ENCODE measurements at places on chromosomes 5 and 9. TPM values are rescaled to one million over a fixed set of nuclear protein-coding genes. Genes with fewer than 3 reads are reported as not detected.
A peak's percentile ranks its signal among the peaks of the same experiment; 100 is the strongest.

The FBXL7 gene
- not detected for total RNA-seq

The FAM221B gene
- not detected for total RNA-seq

The SLC1A3 gene
- total RNA-seq = 0.16 TPM

The MYOZ3 gene
- total RNA-seq = 0.30 TPM

The SPATA31E1 gene
- total RNA-seq = not detected

The ADAMTS16 gene
- not detected for total RNA-seq

The KLF4 gene
- 0.88 TPM for total RNA-seq

The PRELID1 gene
- 266 TPM for total RNA-seq

The KLHL3 gene
- 6.8 TPM for total RNA-seq

The PDE6A gene
- total RNA-seq = not detected

The CTSV gene
- 0.71 TPM for total RNA-seq

The SV2C gene
- total RNA-seq = not detected

The ERBIN gene
- total RNA-seq = 44.8 TPM

The PGGT1B gene
- total RNA-seq = 44.3 TPM

The OGN gene
- total RNA-seq = not detected

- H3K27ac ChIP-seq = no peak overlapping the region
- DNase-seq = no peak
- no peaks in the 10 kb centered on the region for H3K36me3 ChIP-seq
These were observed 70.6 kb downstream of the ACTBL2 start for GRCh38 chr5:57411982-57412381.

GRCh38 chr9:90778746-90779145 is 22.9 kb upstream of the SYK start:
- H3K4me1 ChIP-seq = no peaks in the 10 kb centered on the region
- no peak for DNase-seq
- H3K27ac ChIP-seq = no peak overlapping the region
- H3K36me3 ChIP-seq = no peaks in the 10 kb centered on the region
- H3K27me3 ChIP-seq = no peaks in the 10 kb centered on the region

DNA sequence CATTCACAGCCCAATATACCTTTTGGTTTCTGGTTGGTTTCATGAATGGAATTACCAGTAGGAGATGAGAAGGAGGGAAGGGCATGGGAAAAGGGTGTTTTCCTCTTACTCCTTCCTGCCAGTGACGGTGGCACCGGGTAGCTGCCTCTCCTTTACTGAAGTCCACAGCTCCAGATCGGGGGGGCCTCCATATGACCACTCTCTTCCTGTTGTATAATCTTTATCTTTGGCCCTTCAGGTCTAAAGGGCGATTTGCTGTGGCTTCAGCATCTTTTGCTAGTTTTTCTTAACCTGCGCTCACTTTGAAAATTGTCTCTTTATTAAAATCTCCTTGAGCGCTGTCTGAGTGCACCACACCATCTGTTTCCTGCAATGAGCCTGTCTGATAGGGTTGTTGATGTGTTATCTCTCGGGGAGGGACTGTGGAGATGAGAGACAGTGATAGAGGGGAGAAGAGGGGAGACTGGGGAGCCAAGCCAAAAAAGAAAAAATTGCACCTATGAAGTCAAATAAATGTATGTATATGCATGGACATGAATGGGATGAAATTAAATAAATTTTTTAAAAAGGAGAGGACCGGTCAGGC is 449.3 kb upstream of the KLF4 start:
- H3K4me3 ChIP-seq = no peak overlapping the region
- H3K4me1 ChIP-seq = no peaks in the 10 kb centered on the region
- no peak for DNase-seq
- H3K36me3 ChIP-seq = no peaks in the 10 kb centered on the region
- H3K27ac ChIP-seq = no peak overlapping the region

- DNase-seq = peak; percentile 59
- no peaks in the 10 kb centered on the region for H3K27me3 ChIP-seq
- peaks cover 26% of the 10 kb centered on the region for H3K4me1 ChIP-seq
- peaks cover 17% of the 10 kb centered on the region for H3K36me3 ChIP-seq
- H3K4me3 ChIP-seq = no peak overlapping the region
These were observed 56.0 kb downstream of the NIPAL4 start for GRCh38 chr5:157516006-157516405.

GRCh38 chr9:79662537-79662956 is 90.8 kb downstream of the TLE4 start:
- peak overlapping the region; percentile 60 for H3K27ac ChIP-seq
- no peak overlapping the region for H3K4me3 ChIP-seq
- peaks cover 41% of the 10 kb centered on the region for H3K4me1 ChIP-seq

DNA sequence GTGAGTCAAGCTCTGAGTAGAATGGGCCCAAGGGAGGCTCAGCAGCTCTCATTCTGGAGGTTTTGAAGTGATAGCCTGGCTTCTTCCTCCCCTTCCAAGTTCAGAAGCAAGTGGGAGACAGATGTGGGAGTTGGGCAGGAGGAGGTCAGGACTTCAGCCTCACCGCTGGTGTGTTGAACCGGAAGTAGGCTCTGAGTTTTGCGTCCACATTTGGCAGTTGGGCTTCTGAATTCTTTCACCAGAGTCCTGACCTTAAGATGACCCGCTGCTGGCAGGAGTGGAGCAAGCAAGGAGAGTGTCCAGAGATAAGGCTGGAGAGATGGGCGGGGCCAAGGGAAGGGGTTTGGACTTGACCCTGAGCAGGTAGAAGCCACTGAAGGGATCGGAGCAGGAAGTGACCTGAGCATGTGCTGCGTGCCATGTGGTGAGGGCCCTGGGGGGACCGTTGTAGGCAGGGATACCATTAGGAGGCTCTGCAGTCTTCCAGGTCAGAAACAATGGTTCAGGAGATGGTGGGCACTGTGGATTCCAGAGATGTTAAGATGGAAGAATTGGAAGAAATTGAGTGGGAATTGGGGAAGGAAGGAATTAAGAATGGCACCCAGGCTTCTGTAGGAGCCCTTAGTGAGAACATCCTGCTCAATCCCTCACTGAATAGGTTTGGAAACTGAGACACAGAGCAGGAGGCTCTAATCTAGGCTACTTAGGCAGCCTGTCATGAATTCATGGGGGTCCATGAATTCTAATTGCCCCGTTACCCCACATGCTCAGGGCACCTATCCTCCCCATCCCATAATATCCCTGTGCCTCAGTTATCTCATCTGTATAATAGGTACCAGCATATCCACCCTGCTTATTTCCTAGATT is 25.9 kb downstream of the GALNT12 start:
- H3K36me3 ChIP-seq = peaks cover 11% of the 10 kb centered on the region
- no peak for DNase-seq
- H3K4me3 ChIP-seq = no peak overlapping the region
- H3K27ac ChIP-seq = no peak overlapping the region
- no peaks in the 10 kb centered on the region for H3K27me3 ChIP-seq

DNA sequence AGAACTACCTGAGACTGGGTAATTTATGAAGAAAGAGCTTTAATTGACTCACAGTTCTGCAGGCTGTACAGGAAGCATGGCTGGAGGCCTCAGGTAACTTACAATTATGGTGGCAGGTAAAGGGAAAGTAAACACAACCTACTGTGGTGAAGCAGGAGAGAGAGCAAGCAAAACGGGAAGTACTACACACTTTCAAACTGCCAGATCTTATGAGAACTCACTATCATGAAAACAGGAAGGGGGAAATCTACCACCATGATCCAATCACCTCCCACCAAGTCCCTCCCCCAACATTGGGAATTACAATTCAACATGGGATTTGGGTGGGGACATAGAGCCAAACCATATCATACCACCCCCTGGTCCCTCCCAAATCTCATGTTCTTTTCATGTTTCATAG is 58.7 kb upstream of the GPR151 start:
- no peak overlapping the region for H3K4me3 ChIP-seq
- H3K27me3 ChIP-seq = no peaks in the 10 kb centered on the region
- H3K27ac ChIP-seq = no peak overlapping the region
- no peaks in the 10 kb centered on the region for H3K36me3 ChIP-seq

- H3K36me3 ChIP-seq = no peaks in the 10 kb centered on the region
- H3K27me3 ChIP-seq = no peaks in the 10 kb centered on the region
- no peak for DNase-seq
- no peak overlapping the region for H3K27ac ChIP-seq
- no peaks in the 10 kb centered on the region for H3K4me1 ChIP-seq
- H3K4me3 ChIP-seq = no peak overlapping the region
These were observed 180.2 kb downstream of the RASEF start for GRCh38 chr9:82882748-82883147.

DNA sequence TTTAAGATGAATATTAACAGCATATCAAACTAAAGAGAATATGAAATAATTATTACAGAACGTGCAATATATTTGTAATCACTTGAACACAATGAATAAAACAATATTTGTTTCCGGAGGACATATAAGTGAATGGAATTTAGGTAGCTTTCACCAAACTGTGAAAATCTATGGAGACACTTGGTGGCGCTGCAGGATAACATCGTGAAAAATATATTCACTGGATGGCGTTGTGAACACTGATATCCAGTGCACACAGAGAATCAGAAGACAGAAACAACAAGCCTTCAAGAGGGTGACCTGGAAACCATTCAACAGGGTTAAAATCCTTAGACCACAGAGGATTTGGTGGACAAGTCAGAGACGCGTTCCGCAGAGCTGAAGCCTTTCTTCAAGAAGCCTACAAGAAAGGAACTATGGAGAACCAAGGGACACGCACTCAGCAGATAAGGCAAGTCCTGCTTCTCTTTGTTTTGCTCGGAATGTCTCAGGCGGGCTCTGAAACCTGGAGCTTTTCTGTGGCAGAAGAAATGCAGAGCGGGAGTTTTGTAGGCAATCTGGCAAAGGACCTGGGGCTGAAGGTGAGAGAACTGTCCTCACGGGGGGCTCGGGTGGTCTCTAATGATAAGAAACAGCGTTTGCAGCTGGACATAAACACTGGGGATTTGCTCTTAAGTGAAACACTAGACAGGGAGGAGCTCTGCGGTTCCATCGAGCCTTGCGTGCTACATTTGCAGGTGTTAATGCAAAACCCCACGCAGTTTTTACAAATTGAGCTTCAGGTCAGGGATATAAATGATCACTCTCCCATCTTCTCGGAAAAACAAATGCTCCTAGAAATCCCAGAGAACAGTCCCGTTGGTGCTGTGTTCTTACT is at the start of gene PCDHB11:
TSS of gene PCDHB11 (plus strand) at position 269 of the 877 bp plus-strand sequence. CDS start at position 417, 148 bp downstream.
- peak; percentile 20 for DNase-seq
- peaks cover 39% of the 10 kb centered on the region for H3K27me3 ChIP-seq
- no peak within 1 kb of the TSS for H3K27ac ChIP-seq
- H3K36me3 ChIP-seq = peaks cover 18% of the 10 kb centered on the region
- no peak within 1 kb of the TSS for H3K4me3 ChIP-seq

GRCh38 chr5:134477462-134478245 is 47.8 kb upstream of the JADE2 start:
- H3K4me1 ChIP-seq = no peaks in the 10 kb centered on the region
- H3K27me3 ChIP-seq = no peaks in the 10 kb centered on the region
- H3K36me3 ChIP-seq = no peaks in the 10 kb centered on the region
- no peak overlapping the region for H3K4me3 ChIP-seq
- no peak for DNase-seq
- no peak overlapping the region for H3K27ac ChIP-seq

GRCh38 chr5:172482156-172483020 is 28.1 kb upstream of the SH3PXD2B start:
- no peaks in the 10 kb centered on the region for H3K4me1 ChIP-seq
- H3K27ac ChIP-seq = no peak overlapping the region
- no peak overlapping the region for H3K4me3 ChIP-seq
- no peak for DNase-seq
- H3K36me3 ChIP-seq = no peaks in the 10 kb centered on the region

GRCh38 chr5:40390281-40391149 is 289.2 kb upstream of the PTGER4 start:
- H3K27ac ChIP-seq = peak overlapping the region; percentile 26
- DNase-seq = no peak

DNA sequence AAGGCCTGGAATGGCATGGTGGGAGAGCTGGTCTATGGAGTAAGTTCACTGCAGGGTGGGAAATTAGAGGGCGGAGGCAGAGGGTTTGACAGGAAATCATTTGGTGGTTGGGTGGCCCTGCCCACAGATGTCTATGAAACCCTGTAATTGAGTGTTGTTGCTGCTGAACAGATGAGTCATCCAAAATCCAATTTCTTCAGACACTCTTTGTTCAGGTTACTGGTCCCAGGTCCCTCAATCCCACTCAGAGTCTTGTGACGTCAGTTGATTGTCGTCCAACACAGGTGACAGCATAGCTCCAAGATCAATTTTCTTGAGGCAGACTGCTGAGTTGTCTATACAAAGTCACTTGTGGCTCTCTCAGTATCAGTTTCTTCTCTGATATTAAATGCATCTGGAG is 208.6 kb downstream of the GRIA1 start:
- no peak for DNase-seq
- no peaks in the 10 kb centered on the region for H3K4me1 ChIP-seq
- no peak overlapping the region for H3K4me3 ChIP-seq
- H3K27ac ChIP-seq = no peak overlapping the region
- no peaks in the 10 kb centered on the region for H3K36me3 ChIP-seq

DNA sequence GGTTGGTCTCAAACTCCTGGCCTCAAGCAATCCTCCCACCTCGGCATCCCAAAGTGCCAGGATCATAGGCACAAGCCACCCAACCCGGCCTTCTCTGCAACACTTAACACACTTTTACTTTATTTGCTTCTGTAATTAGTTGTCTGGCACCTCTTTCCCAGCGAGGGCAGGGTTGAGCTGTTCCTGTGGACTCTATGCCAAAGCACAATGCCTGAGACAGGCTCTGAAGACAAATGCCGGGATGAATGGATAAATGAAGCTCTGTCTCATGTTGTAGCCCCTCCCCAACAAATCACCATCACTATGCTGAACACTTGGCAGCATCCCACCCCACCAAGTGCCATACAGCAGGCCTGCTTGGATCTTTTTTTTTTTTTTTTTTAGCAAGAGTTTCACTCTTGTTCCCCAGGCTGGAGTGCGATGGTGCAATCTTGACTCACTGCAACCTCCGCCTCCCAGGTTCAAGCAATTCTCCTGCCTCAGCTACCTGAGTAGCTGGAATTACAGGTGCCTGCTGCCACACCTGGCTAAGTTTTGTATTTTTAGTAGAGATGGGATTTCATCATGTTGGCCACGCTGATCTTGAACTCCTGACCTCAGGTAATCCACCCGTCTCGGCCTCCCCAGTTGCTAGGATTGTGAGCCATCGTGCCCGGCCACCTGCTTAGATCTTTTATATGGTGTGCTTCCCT is 21.3 kb downstream of the GPX3 start:
- no peak overlapping the region for H3K4me3 ChIP-seq
- H3K27ac ChIP-seq = no peak overlapping the region
- peaks cover 77% of the 10 kb centered on the region for H3K36me3 ChIP-seq
- H3K4me1 ChIP-seq = peaks cover 19% of the 10 kb centered on the region
- H3K27me3 ChIP-seq = no peaks in the 10 kb centered on the region

DNA sequence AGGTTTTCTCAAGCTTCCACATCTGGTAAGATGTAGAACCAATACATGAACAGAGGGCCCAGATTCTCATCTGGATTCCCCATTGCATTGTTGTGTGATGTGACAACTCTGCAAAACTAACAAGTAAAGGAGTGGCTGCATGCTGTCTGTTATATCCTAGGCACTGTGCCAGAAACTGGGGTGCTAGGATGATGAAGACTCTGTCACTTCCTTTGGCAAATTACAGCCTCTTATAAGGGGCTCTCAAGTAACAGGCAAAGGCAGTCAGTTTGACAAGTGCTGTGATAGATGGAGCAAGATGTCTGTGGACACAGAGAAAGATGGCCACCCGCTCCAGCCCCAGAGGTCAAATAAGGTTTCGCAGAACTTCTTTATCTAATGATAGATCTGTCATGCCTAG is 115.7 kb downstream of the PAPPA start:
- peaks cover 3% of the 10 kb centered on the region for H3K27me3 ChIP-seq
- H3K27ac ChIP-seq = no peak overlapping the region
- DNase-seq = no peak
- no peaks in the 10 kb centered on the region for H3K4me1 ChIP-seq
- H3K4me3 ChIP-seq = no peak overlapping the region
- H3K36me3 ChIP-seq = no peaks in the 10 kb centered on the region
